Right hindlimb (tissue), 1 donor: ENCODE measurements at places on chromosomes 12 and 14.
A peak's percentile ranks its signal among the peaks of the same experiment; 100 is the strongest.

DNA sequence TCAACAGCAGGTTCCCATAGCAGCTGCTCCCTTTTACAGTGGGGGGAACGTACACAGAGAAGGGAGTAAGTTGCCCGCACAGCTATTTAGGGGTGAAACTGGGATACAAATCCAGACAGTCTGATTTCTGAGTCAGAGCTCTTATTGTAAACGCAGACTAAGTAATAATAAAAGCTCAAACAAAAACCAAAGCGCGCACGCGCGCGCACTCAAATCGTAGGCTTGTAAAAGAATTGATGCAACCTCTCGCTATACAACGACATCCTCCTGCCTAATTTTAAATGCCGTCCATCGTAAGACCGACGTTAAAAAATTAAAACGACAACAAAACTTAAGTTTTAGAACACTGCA lies 747 bp upstream of the DACT1 start:
- peak; percentile 83 for DNase-seq

DNA sequence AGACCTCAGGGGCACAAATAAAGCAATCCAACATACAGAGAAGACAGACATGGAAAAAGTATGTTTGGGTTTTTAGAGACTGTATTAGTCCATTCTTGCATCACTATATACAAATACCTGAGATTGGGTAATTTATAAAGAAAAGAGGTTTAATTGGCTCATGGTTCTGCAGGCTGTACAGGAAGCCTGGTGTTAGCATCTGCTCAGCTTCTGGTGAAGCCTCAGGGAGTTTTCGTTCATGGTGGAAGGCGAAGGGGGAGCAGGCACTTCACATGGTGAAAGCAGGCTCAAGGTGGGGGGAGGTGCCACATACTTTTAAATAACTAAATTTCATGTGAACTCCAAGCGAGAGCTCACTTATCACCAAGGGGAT lies 3.7 kb upstream of the PPP2R5C start:
- DNase-seq = no peak

DNA sequence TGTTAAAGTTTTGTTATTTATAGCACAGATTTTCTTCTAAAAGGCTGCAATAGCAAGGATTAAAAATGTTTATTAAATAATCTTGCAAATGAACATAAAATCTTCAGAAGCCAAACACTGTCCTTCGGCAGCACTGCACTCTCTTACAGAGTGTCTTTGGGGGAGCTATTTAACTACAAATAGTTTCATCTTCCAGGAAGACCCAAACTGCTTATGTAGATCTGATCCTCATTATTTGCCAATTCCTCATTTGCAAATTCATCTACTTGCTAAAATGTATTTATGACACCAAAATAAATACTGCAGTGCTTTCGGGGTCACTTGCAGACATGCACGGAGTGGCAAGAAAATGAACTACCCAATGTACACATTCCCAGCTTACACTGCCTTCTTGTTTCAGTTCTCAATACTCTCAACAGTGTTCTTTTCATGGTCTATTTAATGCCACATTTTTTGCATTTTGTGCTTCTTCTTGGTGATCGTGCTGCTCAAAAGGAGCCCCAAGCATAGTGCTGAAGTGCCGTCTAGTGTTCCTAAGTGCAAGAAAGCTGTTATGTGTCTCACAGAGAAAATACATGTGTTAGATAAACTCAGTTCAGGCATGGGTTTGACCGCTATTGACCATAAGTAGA lies 128.1 kb downstream of the PRKD1 start:
- no peak for DNase-seq

DNA sequence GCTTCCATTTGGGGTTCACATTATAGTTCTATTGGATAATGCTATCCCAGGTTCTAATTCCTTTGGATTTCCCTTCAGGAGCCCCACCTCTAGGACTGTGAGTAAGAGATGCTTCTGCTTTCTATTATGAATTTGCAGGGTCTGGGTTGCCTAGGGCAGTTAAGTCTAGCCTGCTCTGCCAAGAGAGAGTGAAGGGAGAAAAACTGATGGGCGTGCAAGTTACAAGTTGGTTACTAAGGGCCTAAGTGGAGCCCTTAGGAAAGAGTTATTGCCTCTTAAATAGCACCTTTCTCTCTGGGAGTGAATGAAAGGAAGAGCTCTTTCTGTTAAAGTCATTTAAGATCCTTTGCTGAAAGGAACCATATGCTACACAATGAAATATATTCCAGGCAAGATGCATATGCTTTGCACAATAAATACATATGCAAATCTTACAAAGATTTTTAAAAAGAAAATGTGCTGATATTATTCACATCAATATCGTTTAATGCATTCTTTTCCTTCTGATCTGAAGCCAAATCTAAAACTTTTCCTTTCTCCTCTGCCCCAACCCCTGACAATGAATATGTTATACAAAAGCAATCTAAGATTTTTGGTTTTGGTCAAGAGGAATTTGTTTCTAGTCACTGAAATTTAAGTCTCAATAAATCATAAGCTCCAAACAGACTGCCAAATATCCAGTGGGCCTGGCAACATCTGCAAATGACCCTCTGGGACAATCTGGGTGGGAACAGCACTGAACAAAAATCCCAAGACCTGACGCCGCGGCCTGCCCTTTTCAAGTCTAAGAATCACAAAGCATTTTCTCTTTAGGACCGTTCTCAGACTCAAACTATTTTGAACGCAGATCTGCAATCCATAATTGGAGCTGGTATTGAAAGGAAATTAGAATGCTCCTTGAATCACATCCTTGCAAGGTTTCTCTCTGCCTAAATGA lies 586.7 kb downstream of the ETNK1 start:
- peak; percentile 59 for DNase-seq

DNA sequence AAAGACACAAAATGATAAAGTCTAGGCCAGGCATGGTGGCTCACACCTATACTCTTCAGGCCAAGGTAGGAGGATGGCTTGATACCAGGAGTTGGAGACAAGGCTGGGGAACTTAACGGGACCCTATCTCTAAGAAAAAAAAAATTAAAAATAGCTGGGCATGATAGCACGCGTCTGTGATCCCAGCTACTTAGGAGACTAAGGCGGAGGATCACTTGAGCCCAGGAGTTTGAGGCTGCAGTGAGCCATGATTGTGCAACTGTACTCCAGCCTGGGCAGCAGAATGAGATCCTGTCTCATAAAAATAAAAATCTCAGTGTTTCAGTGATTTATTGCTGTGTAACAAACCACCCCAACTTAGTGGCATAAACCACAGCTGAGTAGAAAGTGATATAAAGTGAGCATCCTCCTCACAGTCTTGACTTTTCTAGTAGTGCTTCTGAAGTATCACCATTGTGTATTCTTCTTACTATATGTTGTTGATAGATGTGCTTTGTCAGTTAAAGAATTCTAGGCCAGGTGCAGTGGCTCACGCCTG lies 10.6 kb upstream of the ATF1 start:
- DNase-seq = no peak

- no peak for DNase-seq
These were observed 50.8 kb upstream of the MAX start for GRCh38 chr14:65153101-65153500.

GRCh38 chr14:98564006-98564405 lies 708.0 kb downstream of the BCL11B start:
- no peak for DNase-seq

DNA sequence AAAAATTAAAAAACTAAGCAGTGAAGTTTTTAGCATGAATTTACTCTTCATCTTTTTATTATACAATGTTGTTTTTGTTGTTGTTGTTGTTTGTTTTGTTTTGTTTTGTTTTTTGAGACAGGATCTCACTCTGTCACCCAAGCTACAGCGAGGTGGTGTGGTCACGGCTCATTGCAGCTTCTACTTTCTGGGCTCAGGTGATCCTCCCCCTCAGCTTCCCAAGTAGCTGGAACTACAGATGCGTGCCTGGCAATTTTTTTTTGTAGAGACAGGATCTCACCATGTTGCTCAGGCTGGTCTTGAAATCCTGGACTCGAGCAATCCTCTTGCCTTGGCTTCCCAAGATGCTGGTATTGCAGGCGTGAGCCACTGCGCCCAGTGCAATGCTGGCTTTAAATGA lies 11.3 kb downstream of the PPFIBP1 start:
- no peak for DNase-seq

DNA sequence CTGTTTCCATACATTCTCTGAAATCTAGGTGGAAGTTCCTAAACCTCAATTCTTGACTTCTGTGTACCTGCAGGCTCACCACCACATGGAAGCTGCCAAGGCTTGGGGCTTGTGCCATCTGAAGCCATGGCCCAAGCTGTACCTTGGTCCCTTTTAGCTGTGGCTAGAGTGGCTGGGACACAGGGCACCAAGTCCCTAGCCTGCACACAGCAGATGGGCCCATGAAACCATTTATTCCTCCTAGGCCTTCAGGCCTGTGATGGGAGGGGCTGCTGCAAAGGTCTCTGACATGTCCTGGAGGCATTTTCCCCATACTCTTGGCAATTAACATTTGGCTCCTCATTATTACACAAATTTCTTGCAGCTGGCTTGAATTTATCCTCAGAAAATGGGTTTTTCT lies 40.0 kb upstream of the COCH start:
- no peak for DNase-seq

GRCh38 chr12:94725375-94726168 lies 75.2 kb upstream of the TMCC3 start:
- DNase-seq = no peak

DNA sequence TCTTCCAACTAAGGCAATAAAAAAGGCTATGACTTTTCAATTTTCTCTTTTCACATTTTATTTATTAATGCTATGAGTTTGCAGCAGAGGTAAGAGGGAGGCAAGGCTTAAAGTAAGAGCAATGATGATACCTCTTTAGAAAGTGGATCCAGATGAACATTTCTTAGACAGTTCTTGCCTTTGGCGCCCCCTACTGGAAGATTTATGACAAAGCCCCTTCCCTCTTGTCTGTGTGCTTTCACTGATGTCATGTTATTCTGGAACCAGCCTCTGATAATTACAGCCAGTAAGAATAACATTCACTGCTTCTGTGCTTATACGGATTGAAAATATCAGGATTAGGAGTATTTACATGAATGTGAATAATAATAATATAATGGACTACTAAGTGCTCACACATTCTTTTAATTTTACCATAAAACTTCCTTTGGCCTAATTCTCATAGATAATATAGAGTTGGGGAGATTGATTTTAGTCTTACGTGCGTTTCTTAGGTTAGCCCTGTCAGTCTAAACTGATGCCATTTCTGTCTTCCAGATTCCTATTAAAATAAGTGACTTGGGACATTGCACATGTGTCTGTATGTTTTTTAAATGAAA lies 1929.9 kb upstream of the SEL1L start:
- peak; percentile 41 for DNase-seq

GRCh38 chr14:67577181-67577808 lies 22.8 kb downstream of the PIGH start:
- no peak for DNase-seq

DNA sequence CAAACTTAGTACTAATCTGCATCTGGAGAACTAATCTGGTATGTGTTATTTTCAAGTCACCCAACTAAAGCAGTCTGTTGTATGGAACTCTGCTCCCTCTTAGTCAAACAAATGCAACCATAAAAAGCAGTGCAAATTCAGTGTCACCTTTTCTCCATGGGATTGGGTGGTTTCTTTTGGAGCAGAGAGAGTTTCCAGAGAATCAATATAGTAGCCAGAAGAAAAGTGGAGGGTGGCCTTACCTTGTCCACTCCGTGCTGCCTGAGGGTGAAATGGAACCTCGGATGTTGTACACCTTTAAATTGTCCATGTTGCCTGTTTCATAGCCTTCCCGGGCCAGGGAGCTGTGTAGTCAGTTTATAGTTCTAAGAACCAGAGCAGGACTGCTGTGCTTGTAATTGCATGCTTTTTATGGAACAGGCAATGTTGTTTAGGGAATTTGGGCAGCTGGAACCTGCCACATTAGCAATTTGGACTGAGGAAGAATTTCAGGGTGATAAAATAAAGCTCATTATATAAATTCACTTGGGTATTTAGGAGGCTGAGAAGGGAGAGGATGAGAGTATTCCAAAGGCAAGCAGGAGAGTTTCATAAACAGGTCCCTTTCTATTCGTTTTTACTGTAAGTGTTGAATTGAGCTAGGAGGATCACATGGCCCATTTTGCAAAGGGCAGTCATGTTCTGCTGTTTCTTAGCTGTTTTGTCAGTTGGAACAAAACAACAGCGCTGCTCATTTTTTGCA lies 60.5 kb downstream of the CRADD start:
- no peak for DNase-seq

GRCh38 chr12:46944771-46945170 lies 119.0 kb upstream of the SLC38A4 start:
- DNase-seq = no peak

- DNase-seq = no peak
These were observed 227.5 kb downstream of the GXYLT1 start for GRCh38 chr12:41917181-41917580.

DNA sequence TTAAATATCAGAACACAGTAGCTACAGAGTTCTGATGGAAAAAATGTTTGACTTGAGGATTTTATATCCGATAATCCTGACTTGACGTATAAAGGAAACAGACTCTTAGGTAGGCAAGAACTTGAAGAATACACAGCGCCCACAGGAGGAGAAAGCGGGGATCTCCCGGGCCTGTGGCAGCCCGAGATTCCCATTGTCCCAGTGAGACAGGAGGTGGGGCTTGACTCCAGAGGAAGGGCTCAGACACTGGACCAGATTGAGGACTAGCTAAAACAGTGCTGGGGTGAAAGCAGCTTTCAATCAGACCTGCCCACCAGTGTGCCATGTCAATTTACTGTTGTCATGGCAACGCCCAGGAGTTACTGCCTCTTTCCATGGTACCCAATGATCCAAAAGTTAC lies 51.1 kb upstream of the C14orf180 start:
- DNase-seq = no peak

- DNase-seq = no peak
These were observed 191.7 kb upstream of the DIO2 start for GRCh38 chr14:80403036-80403435.

GRCh38 chr12:129901254-129901653 lies 2.6 kb downstream of the TMEM132D start:
- no peak for DNase-seq

- no peak for DNase-seq
These were observed 95.8 kb upstream of the SLC35F4 start for GRCh38 chr14:57961786-57962060.

- no peak for DNase-seq
These were observed 95.0 kb downstream of the C12orf75 start for GRCh38 chr12:105425254-105426174.

DNA sequence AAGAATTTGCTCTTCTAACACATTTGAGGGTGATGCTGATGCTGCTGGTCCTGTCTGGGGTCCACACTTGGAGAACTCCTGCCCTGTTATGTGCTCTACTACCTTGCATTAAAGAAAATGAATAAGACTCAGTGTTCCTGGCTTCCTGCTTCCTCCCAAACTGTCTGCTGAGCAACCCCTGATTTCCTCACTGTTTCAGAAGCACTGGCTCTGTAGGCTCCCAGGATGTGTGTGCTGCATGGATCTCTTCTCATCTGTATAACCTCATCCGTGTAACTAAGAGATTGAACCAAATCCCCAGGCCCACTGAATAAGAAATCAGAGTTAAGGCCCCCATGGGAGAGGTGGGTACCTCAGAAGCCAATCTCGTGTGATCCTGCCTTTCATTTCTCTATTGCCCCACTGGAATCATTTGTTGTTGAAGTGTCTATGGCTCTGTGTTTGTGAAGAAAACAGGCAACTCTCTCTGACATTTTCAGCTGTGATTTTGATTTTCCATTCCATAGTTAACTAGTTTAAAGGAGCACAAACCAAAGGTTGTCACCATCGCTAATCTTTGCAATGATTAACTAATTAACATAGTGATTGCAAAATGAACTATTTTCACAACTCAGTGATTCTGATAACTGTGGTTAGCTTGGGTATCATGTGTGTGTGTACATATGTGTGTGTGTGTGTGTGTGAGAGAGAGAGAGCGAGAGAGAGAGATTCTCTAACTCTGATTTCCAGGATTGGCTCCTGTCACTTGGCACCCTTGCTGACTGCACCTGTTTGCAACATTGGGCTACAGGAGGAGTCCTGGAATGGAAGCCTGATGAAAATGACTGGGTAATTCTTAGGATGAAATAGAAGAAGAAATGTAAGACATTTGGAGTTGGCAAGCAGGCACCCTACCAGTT lies 196.2 kb downstream of the SLC38A4 start:
- no peak for DNase-seq
